Large intestine (tissue), 12 donors: ENCODE measurements at places on chromosomes 7 and 10. TPM values are rescaled to one million over a fixed set of nuclear protein-coding genes. Genes with fewer than 3 reads are reported as not detected.
A peak's percentile ranks its signal among the peaks of the same experiment; 100 is the strongest.

- H3K36me3 ChIP-seq: peaks cover 44% of the 10 kb centered on the region
- DNase-seq: no peak
- no peaks in the 10 kb centered on the region for H3K4me1 ChIP-seq
- H3K4me3 ChIP-seq: no peak overlapping the region
- H3K27ac ChIP-seq: no peak overlapping the region
Observed at GRCh38 chr10:73465978-73466726, 29.7 kb downstream of the PPP3CB start.

GRCh38 chr7:148447221-148447849 is 143.2 kb upstream of the C7orf33 start:
- peak; percentile 76 for DNase-seq
- H3K27me3 ChIP-seq: no peaks in the 10 kb centered on the region
- no peaks in the 10 kb centered on the region for H3K36me3 ChIP-seq
- peaks cover 12% of the 10 kb centered on the region for H3K4me1 ChIP-seq
- H3K27ac ChIP-seq: peak overlapping the region; percentile 50

GRCh38 chr10:79103585-79103984 is 34.8 kb downstream of the ZMIZ1 start:
- no peak overlapping the region for H3K27ac ChIP-seq
- DNase-seq: no peak
- H3K27me3 ChIP-seq: no peaks in the 10 kb centered on the region
- H3K4me3 ChIP-seq: no peak overlapping the region
- peaks cover 31% of the 10 kb centered on the region for H3K4me1 ChIP-seq

DNA sequence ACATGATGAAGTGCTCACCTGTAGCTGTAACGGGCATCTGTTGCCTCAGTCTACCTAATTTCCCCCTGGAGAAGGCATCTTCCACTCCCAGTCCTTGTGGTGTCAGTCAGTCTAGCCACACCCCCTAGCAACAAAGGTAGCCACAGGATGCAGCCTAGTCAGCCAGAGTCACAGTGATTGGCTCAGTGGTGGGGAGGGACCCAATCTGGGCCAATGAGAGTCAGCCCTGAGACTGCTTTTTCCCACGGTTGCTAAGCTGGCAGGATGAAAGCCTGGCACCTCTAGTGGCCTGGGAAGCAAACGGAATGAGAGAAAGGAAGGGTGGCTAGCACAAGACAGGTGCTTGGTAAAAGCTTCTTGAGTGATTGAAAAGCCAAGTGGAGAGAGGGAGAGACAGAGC is 118.6 kb downstream of the SH3PXD2A start:
- no peak overlapping the region for H3K4me3 ChIP-seq
- H3K4me1 ChIP-seq: peaks cover 30% of the 10 kb centered on the region
- no peaks in the 10 kb centered on the region for H3K27me3 ChIP-seq
- DNase-seq: no peak

- no peaks in the 10 kb centered on the region for H3K4me1 ChIP-seq
- peaks cover 9% of the 10 kb centered on the region for H3K36me3 ChIP-seq
- no peak overlapping the region for H3K4me3 ChIP-seq
- H3K27me3 ChIP-seq: no peaks in the 10 kb centered on the region
Observed at GRCh38 chr10:11746883-11747539, 4.8 kb downstream of the ECHDC3 start.

GRCh38 chr10:69045441-69046300 is 42.2 kb upstream of the SRGN start:
- H3K36me3 ChIP-seq: no peaks in the 10 kb centered on the region
- no peak for DNase-seq
- no peak overlapping the region for H3K27ac ChIP-seq
- no peaks in the 10 kb centered on the region for H3K27me3 ChIP-seq

DNA sequence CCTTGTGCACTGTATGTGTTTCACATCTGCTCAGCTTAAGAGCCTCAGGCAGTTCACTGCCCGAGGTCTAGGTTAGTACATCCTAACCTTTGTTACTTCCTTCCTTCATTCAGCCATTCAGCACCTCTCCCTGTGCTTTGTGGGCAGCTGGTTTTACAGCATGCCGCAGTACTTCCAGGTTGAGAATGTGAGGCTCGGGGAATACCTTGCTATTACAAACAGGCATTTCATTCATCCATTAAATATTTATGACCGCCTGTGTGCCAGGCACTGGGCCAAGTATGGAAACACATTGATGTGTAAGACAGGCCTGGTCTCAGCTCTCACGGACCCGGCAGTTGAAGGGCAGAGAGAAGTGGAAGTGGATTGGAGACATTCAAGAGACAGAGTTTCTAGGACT is 82.4 kb downstream of the SHH start:
- H3K27me3 ChIP-seq: no peaks in the 10 kb centered on the region
- no peak overlapping the region for H3K27ac ChIP-seq
- no peak overlapping the region for H3K4me3 ChIP-seq
- H3K4me1 ChIP-seq: no peaks in the 10 kb centered on the region

The TRPV5 gene
- polyA plus RNA-seq: 0.73 TPM

The AP1S1 gene
- 56.4 TPM for polyA plus RNA-seq

The GIMAP8 gene
- polyA plus RNA-seq: 6.3 TPM
